ENCODE measurements at places on chromosomes 4 and X.

DNA sequence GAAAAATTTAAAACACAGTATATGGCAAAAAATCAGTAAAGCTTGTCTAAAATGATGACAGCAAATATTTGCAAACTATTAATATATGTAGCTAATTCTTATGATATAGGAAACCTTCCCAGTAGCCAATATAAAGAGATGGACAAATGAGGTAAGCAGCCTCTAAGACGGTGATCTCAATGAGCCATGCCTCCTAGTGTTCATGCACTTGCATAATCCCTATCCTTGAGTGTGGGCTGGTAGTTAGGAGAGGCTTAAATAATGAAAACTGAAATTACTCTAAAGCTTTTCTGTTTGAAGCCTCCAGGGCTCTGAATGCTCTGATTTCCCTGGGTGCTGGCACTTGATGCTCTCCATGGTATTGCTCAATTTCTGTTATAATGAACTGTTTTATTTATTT, 24.6 kb upstream of the ARMCX4 start:
- no peak for DNase-seq

GRCh38 chr4:184237612-184238011, 19.9 kb upstream of the ENPP6 start:
- no peak for DNase-seq

DNA sequence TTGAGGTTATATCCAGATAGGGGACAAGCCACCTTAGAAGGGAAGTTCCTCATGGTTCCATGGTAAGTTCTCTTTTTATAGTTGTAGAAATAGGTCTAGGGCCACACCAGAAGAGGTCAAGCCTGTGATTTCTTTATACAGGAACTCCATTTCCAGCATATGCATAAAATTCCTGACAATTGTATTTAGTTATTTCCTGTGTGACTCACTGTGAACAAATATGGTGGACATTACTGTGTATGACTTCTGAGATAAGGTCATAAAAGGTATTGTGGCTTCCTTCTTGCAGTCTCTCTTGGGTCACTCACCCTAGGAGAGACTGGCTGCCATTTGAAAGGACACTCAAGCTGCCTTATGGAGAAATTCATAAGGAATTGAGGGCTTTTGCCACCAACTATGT, 2.2 kb upstream of the C4orf36 start:
- DNase-seq: no peak

- DNase-seq: no peak
These were observed 71.7 kb downstream of the DIPK2B start for GRCh38 chrX:45128896-45129454.

DNA sequence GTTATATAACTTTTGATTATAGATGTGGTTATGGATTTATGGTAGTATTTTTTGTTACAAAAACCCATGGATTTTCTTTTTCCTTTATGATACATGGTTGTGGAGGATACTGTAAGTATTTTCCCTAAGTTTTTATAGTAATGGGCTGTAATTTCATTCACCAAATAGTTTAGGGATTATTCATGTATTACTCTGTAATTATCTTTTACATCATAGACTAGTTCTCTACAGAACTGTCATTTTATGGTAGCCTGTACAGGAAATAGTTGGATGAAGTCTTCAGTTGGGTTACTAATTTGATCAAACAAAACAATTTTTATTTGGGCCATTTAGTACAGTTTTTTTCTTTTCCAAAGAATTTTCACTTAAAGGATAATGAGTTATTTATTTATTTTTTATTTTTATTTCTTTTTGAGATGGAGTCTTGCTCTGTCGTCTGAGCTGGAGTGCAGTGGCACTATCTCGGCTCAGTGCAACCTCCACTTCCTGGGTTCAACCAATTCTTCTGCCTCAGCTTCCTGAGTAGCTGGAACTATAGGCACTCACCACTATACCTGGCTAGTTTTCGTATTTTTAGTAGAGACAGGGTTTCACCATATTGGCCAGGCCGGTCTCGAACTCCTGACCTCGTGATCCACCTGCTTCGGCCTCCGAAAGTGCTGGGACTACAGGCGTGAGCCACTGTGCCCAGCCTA, 42.1 kb downstream of the RBPJ start:
- DNase-seq: no peak

DNA sequence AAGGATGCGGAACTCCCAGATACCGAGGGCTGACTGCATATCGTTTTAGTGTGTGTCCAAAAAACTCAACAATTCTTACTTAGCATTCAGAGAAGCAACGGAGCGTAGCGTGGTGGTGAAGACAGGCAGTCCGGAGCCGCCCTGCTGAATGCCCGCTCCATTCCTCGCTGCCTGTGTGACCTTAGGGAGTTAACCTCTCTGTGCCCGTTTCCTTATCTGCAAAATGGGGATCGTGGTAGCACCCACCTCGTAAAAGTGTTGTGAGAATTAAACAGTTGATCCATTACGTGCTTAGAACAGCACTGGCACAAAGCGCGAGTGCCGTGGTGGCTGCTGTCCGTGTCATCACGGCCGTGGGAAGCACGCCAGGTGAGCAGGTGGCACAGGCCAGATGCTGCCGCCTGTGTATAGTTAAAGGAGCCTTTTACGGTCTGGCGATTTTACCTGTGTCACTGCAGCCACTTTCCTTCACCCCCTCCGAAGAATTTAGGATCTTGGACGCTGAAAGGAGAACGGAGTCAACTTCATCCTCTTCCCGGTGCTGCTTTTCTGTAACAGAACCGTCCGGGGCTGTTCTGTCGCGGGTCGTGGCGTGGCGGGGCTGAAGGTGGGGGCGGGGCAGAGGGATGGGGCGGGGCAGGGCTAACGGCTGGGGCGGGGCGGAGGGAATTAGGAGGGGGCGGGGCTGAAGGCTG, 885 bp downstream of the CCDC110 start:
- no peak for DNase-seq

Data from KG1 (cell line).